HuH-7 (cell line): ENCODE measurements at places on chromosomes 1 and 21.

GRCh38 chr1:6414443-6414844 lies 5.3 kb downstream of the HES2 start:
- peak; percentile 75 for DNase-seq

- no peak for DNase-seq
These were observed 13.8 kb downstream of the TMCC2 start for GRCh38 chr1:205241366-205242030.

DNA sequence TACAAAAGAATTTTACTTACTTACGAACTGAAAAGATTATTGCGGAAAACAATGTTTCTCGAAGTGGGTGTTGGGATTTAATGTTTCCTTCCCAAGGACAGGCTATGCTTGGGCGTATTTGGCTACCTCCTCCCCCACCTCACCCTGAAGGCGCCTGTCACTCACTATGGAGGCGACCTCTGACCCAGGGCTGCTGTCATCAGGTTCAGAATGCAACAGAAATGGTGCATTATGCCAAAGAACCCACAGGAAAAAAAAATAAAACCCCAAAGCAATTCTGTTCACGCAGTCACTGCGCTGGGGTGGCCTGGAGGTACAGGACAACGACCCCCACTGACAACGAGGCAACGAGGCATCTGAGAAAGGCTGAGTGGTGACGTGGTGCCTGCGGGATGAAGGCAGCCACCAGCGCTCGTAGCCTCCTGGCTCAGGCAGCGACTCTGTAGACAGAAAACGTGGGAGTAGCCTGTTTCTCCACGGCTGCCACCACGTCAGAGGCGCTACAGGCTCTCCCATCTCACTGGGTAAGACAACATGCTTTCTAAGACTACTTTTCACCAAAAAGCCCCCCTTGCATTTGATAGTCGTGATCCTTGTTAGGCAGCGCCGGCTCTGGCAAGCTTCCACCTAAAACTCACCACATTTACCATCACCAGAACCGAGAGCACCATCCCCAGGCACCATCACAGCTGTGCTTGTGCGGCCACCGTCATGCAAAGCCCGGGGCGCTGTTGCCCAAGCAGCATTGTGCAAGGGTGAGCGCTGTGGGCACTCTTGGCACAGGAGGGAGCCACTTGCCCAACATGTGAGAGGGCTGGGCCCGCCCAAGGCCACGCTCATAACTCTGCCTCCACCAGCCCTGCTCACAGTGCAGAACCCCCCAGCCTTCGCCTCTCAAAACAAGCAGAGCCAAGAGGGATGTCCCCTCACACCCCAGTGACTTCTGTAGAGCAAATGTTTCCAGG lies 14.3 kb downstream of the NADK start:
- no peak for DNase-seq

DNA sequence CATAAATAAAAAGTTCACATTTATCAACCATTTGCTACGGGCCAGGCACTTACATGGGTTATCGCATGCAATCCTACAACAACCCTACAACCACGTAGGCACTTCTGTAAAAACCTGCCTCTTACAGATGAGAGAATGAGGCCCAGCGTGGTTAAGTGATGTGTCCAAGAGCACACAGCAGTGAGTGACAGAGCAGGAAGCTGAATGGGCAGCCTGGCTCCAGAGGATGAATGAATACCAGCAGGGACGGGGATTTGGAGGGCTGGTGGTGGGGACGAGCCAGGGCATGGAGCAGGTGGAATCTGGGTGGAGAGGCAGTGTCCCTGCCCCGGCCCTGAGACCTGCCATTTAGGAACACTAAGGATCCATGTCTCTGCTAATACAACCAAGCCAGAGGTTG lies 35.5 kb downstream of the SYF2 start:
- DNase-seq, result no peak

- DNase-seq, result no peak
These were observed 22.6 kb downstream of the PHACTR4 start for GRCh38 chr1:28392027-28392652.

- DNase-seq, result no peak
These were observed 46.5 kb downstream of the TP73 start for GRCh38 chr1:3698660-3699408.

- DNase-seq, result no peak
These were observed 126.6 kb upstream of the IFFO2 start for GRCh38 chr1:19083081-19083480.

- DNase-seq, result peak; percentile 46
These were observed 17.1 kb upstream of the TMEM9 start for GRCh38 chr1:201171063-201172036.

- DNase-seq, result no peak
These were observed 77.7 kb upstream of the CACNA1E start for GRCh38 chr1:181405584-181405983.

- no peak for DNase-seq
These were observed 25.2 kb downstream of the PSEN2 start for GRCh38 chr1:226895644-226896043.

DNA sequence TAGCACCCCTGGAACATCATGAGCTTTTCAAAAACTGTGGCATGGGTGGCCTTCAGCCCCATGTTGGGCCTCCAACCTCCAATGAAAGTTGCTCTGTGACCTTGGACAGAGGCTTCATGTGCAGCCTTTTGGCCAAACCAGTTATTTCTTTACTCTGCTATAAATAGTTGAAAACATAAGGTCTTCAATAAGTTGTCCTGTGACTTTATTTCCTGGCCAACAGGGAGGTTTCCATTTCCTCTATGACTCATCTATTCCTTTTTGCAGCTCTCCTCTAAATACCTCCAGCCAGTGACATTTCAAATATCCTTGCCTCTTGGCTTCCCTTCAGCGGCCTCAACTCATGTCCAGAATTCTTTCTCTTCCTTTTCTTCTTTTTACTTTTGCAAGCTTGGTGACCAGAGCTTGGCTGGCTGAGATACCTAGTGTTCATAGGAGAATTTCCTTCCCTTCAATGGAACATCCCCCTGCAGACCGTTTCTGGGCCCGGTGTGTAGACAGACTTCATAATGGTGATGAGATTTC lies 22.7 kb upstream of the TRIM67 start:
- no peak for DNase-seq

DNA sequence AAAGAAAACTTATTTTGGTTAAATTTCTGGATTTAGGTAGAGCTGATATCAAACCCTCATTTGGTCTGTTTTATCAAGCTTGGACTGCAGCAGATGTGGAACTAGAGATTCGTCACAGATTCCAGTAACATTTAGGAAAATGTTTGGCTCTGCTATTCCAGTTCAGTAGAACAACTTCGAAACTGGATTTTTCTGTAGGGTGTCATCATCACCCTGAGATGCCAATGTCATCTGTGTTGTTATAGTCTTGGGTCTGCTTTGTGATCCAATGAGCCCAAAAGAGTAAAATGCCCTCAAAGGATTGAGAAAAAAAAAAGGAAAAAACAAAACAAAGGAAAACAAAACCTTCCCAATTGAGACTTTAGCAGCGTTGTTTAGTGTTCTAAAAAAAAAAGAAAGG lies 55.4 kb downstream of the LAMC2 start:
- no peak for DNase-seq

DNA sequence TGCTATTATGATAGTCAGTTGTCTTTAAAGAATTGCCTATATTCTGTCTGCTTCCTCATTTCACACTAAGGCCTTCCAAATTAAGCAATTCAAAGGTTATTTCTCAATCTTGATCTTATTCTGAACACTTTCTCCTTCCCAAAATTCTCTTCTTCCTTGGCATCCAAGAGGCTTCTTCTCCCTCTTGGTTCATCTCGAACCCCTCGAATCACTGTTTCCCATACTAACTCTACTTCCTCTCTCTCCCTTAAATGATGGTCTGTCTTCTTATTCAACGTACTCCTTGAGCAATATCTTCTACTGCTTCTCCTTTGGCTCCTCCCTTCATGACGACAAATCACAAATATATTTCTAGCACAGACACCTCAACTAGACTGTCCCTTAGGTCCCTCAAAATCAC lies 4.5 kb downstream of the COPA start:
- no peak for DNase-seq

- DNase-seq, result no peak
These were observed 22.7 kb upstream of the EDN2 start for GRCh38 chr1:41507110-41507720.

DNA sequence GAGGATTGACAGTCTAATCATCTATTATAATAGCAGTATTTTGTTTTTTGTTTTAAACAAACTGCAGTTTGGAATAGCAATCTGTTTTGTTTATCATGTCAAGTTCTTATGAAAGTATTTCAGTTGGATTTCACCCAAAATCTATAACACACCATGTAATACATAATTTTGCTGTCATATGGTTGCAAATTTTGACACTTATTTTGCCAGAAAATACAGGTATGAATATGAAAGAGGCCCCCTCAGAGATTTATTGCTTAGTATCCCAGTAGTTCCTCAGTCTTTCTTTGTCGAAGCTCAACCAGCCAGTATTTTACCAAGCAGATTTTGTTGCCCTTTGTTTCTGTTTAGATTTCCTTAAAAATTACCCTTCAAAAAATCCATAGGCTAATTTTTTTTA lies 317.5 kb upstream of the CXADR start:
- DNase-seq, result no peak

DNA sequence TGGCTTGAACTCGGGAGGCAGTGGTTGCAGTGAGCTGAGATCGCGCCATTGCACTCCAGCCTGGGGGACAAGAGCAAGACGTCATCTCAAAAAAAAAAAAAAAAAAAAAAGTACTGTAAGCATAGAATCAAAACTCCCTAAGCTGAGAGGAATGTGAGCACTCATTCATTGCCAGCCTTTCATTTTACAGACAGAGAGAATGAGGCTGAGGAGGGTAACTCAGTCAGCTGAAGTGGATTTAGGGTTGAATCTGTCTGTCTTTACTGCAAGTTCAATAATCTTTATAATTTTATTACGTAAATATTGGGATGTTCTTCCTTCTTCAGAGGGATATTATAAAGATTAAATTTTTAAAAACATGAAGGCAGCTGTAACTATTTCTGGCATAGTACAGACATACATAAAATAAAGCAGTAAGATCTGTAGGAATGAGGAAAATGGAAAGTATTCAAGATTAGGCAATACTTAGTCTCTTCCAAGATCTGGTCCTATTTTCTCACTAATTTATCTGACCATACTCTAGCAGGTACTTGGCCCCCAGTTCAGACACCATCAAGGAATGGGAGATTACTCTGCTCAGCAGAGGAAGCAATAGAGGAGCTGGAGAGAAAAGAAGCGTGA lies 24.1 kb upstream of the MNDA start:
- no peak for DNase-seq

DNA sequence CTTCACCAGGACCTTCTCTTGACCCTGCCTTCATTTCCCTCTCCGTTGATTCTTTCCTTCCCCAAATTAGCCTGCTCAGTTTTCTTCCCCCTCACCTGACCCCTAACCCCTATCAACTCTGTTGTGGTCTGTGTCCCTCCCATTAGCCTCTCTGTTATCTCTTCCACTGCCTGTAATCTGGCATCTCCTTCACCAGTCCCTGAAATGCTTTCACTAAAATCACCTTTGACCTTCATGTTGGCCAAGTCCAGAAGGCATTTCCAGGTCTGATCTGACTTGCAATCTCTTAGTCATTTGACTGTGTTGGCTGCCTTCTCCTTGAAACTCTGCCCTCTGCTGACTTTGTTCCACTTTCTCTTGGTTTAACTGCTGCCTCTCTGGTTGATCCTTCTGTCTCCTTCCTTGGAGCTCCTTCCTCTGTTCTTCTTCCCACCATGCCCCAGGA lies 28.2 kb downstream of the ATP8B2 start:
- peak; percentile 46 for DNase-seq

DNA sequence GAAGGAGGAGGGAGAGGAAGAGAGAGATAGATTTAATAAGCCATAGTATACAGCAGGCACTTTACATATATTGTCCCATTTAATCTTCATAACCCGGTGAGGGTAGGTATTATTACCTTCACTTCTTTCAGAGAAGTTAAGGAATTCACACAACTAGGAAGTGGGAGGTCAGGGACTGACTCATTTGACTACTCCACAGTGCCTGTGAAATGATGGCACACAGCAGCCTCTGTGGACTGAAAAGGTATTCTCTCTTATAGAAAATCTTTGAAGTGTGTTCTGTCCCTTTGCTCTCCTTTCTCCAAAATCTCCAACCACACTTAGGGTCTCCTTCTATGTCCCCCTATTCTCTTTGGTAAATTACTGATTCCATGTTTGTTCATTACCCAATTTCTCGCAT lies 23.9 kb downstream of the PALMD start:
- DNase-seq, result no peak

- no peak for DNase-seq
These were observed 80.3 kb upstream of the ZNF281 start for GRCh38 chr1:200490183-200490582.

DNA sequence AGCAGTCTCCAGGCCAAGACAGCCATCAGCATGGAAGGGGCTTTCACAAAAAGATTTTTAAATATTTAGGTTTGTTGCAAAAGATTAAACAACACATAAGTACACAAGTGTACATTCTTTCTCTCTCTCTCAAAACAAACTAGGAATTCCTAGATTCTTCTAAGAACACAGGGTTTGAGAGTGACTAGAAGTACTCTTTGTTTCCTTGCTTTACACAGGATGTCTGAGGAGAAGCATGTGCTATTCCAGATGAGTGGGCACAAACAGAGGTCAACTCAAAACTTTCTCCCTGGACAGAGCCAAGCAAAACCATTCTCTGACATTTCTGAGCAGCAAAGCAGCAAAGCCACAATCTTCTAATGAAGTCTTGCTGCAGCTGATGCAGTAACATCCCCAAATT lies 210.6 kb upstream of the HOOK1 start:
- DNase-seq, result no peak

DNA sequence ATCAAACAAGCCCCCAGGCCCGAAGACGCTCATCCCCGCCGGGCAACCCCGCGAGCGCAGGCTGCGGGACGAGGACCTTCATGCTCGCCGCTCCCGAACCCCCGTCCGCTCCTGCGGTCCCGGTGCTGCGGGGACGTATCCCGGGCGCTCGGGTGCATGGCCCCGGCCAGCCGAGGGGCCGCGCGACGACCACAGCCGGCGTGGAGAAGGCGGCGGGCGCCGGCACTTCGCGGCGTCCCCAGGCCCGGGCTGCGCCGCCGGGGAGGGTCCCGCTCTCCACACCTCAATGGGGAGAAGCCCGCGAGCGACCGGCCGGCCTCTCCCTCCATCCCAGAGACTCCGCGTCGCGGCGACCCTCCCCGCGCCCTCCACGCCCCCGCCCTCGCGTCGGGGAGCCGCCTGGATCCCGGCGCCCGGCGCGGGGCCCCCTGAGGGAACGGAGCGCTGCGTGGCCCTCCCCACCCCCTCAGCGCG lies 401 bp downstream of the ERRFI1 start:
- no peak for DNase-seq

GRCh38 chr1:87956750-87957149 lies 628.1 kb downstream of the LMO4 start:
- DNase-seq, result no peak

DNA sequence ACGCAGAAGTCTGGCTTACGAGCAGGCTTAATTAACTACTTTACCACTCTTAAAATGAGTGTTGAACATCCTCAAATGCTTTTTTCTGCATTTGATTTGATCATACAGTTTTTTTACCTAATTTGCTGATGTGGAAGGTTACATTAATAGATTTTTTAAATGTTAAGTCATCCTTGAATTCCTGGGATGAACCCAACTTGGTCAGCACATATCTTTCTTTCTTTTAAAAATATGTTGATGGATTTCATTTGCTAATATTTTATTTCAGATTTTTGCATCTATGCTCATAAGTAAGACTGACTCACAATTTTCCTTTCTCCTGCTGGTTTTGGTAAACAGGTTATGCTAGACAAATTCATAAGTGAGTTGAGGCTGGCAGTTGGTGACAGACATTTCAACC lies 82.9 kb downstream of the LHX4 start:
- DNase-seq, result no peak

- DNase-seq, result no peak
These were observed 1108.7 kb downstream of the NCAM2 start for GRCh38 chr21:22106720-22107410.
